Activated T-cell treated with anti-CD3 and anti-CD28 coated beads, Interleukin-2, amount 50 U/mL, for 72 hours (primary cell): ENCODE measurements at places on chromosomes 5 and 9.

GRCh38 chr5:157917899-157918809 is 59.2 kb upstream of the CLINT1 start:
- DNase-seq, result peak; percentile 74

DNA sequence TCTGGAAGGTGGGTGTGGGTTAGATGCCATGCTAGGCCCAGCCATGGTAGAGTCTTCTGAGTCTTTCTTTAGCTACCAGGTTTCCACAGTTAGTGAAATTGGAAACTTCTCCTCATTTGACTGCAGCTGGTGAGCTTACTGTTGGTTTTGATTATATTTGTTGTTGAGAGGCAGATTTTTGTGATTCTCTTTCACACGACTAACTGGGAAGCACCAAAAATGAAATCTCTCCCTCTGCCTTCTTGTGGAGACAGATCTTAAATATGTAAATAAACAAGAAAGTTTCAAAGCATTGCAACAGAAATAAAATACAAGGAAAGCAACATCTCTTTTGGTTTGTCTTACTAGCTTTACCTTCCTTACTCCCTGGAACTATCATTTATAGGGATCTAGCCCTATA is 122.2 kb downstream of the CEMIP2 start:
- DNase-seq, result no peak

DNA sequence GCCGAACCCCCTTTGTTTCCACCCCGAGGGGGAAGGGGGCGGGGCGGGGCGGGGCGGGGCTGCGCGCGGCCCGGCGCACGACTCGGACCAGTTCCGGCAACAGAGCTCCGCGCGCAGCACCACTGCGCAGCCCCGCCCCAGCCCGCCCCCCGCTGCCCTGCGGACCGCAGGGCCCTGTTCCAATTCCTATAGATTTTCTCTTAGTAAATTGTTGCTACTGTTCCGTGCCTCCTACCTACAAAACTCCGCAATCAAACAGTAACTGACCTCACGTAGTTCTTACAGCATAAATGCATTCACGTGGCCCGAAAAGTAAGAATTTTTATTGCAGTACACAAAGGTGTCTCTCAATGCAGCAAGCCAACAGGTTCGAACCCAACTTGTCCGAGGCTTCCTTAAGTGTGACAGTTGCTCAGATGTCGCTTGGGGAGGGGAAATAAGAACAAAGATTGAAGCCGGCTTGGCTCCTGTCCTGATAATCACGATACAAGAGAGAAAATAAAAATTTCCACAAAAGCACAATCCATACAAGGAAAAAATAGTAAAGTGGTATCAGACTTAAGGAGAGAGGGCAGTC is 1.2 kb upstream of the RNF38 start:
- peak; percentile 4 for DNase-seq

- no peak for DNase-seq
Observed at GRCh38 chr5:110439296-110439695, 287.2 kb downstream of the TMEM232 start.

- DNase-seq, result peak; percentile 59
Observed at GRCh38 chr9:75911390-75911789, 20.9 kb downstream of the PCSK5 start.

DNA sequence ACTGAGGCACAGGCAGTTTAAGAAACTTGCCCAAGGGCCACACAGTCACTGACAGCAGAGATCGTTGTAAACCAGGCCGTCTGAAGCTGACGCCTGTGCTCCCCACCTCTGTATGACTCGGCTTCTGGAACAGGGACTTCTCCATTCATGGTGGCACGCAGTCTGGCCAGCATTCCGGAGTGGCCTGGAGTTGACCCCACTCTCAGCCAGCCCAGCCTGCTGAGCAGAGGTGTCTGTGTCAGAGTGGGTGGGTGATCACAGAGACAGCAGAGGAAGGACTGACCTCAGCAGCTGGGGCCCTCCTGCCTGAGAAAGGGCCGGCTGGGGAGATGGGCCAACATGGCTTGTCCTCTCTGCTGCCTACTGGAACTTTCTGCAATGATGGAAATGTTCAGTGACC is 12.6 kb downstream of the LRSAM1 start:
- no peak for DNase-seq
